ENCODE measurements at places on chromosomes 16 and 17.

- no peak for DNase-seq
These were observed 249.6 kb downstream of the RBFOX3 start for GRCh38 chr17:79361221-79361734.

DNA sequence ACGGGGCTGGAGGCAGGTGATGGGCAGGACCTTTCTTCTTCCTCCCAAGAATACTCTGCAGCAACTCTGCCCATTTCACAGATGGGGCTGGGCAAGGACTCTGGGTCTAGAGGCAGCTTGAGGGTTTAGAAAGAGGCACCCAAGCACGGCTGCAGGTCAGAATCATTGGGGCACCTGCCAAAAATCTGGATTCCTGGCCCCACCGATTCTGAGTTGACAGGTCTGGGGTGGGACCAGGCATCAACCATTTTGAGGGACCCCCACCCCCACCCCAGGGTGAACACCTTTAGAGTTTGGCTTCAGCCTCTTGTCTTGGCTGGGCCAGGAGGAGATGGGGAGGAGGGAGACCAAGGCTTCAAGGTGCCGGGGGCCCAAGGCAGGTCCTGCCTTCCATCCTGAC is 5.3 kb downstream of the SPPL2C start:
- no peak for DNase-seq

GRCh38 chr16:19898924-19899604 is 14.4 kb upstream of the GPRC5B start:
- DNase-seq = no peak

GRCh38 chr17:6503641-6504195 is 52.6 kb downstream of the PITPNM3 start:
- DNase-seq = no peak

- no peak for DNase-seq
These were observed 577 bp downstream of the GSPT1 start for GRCh38 chr16:11915114-11915643.

DNA sequence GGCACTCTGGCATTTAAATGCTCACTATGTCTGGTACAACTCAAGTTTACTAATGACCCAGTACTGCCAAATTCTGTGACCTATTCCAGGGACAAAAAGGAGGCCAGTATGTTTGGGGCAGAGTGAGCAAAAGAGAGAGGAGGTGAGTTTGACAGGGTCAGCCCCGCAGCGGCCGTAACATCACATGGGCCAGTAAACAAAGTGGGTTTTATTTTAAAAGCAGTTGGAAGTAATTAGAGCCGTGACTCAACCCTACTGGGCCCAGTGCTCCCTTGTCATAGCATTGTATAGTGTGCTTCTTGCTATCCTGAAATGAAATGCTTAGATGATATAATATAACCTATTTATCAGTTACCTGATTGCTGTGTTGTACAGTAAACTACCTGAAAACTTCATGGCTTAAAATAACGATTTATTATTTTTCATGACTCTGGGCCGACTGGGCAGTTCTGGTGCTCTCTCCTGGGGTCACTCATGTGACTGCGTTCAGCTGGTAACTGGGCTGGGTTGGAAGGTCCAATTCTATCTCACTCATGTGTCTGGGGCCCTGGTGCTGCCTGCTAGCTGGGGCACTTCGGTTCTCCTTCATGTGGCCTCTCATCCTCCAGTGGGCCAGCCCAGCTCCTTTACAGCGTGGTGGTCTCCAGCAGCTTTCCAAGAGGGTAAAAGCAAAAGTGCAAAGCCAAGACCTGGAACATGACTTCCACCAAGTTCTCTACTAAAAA is 27.4 kb downstream of the IQCK start:
- no peak for DNase-seq

GRCh38 chr16:81564421-81564911 is 119.9 kb downstream of the CMIP start:
- no peak for DNase-seq

DNA sequence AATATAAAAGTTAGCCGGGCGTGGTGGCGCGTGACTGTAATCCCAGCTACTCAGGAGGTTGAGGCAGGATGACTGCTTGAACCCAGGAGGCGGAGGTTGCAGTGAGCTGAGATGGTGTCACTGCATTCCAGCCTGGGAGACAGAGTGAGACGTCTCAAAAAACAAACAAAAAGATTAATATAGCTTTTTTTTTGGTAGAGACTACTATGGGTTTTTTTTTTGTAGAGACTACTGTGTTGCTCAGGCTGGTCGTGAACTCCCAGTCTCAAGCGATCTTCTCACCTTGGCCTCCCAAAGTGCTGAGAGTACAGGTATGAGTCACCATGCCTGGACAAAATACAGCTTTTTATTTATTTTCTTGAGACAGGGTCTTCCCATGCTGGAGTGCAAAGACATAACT is 20.2 kb downstream of the ZNRF1 start:
- DNase-seq = no peak

- DNase-seq = no peak
These were observed 392.2 kb downstream of the CPPED1 start for GRCh38 chr16:12411516-12411915.

GRCh38 chr17:76164331-76164730 is 23.3 kb upstream of the FOXJ1 start:
- no peak for DNase-seq

DNA sequence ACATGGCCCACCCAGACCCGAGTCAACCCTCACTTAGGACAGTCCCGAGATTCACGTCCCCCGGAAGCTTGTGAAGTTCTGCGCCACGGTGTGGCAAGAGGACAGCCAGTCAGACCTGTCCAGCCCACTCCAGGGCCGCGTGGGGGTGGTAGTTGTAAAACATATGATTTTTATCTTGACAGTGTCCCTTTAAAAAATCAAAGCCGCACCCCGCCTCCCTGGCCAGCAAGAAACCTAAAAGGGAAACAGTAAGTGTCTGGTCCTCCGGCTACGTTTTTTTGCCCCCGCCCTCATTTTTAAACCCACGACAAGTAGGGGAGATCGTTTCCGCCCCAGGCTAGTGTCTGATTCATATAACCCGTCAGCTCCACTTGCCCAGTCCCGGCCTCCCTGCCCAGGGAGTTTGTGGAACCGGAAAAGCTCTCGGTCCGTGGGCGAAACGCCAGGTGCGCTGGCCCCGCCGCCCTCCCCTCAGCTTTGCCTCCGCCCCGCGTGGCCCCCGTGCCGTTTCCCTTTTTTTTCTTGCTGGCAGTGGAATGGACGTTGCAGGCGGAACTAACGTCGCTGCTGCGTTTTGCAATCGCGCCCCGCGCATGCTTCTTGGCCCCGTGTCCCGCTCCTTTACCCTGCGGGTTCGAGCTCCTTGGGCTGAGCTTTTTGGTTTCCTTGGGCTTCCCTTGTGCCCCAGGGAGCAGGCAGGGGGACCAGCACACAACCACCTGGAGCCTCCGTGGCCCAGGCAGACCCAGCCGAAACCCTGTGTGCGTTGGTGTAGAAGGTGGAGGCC is 13.3 kb upstream of the NUDT16L1 start:
- no peak for DNase-seq

GRCh38 chr16:9661336-9662017 is 520.8 kb downstream of the GRIN2A start:
- no peak for DNase-seq

GRCh38 chr17:31078290-31078689 is 16.5 kb upstream of the NF1 start:
- DNase-seq = no peak

DNA sequence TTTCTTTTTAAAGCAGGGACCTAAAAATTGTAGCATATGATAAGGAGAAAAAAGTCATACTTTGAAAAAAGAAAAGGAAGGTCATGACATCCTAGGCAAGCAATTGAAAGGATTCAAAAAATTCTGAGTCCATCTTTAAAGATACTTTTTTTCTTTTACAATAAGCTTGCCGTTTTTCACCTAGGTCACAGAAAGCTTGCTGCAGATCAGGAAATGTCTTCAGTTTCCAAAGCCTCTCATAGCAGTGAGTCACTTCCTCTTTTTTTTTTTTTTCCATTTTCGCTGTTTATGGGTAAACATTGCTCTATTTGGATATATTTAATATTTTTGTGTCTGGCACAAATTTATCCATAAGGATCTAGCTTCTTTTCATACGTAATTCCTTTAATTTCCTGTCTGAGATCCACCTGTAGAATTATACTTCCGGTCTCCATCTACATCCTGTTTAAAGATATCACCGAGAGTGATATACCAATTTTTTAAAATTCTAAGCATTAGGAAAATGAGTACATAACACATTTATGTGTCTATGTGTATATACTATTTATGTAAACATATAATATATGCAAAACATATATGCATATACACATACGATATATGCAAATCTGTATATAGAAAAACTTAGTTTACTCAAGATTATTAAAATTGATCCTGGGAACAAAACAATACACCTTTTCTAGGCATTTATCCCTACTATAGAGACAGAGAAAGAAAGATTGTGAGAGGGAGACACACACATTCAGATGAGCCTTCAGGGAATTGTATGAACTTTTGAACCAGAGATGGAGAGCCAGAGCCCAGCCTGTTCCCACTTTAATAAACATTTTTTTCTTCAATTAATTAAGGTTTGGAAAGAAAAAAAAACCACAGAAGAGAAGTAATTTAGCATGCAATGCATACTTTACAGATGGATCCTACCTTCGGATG is 134.4 kb downstream of the SKAP1 start:
- DNase-seq = no peak

GRCh38 chr17:27947005-27947406 is 53.8 kb upstream of the LYRM9 start:
- DNase-seq = no peak

DNA sequence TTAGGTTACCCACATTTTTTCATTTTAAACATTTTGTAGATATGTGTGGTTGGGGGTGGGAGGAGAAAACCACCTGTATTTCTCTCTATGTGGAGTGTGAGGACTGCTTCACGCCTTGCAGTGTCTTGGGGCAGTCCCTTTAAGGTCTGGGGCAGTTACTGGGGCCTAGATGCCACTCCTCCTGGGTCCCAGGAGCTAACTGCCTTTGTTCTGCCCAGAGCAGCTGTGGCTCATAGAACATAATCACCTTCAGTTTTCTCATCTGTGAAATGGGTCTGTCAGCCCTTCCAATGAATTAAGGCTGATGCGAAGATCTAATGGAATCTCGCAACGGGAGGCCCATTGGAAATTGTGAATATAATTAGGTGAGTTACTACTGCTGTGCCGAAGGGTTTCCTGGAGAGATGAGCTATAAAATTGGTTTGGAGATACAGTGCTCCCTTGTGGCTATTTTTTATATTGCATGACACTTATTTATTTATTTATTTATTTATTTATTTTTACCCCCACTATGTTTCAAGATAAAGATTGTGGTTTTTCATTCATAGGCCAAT is 22.9 kb downstream of the DHRS7C start:
- no peak for DNase-seq

DNA sequence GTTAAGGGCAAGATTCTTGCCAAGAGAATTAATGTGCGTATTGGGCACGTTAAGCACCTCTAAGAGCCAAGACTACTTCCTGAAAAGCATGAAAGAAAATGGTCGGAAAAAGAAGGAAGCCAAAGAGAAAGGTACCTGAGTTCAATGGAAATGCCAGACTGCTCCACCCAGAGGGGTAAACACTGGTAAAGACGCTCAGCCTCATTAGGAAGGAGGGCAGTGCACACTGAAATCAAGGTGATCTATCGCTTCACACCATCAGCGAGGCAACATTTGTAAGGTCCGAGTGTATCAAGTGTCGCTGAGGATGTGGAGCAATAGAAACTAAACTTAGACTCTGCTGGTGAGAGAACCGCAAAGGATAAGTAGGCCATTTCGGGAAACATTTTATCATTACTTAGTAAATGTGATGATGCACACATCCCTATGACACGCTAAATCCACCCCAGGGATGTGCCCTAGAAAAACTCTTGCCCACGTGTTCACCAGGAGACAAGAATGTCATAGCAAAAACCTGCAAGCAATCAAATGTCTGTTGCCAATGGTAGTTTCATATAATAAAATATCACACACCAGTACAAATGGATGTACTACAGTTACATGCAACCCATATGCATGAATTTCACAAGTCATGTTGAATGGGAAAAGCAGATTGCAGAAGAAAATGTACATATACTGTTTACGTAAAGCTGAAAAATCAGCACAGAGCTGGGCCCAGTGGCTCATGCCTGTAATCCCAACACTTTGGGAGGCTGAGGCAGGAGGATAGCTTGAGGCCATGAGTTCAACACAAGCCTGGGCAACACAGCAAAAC is 23.6 kb downstream of the CNTROB start:
- DNase-seq = no peak

- DNase-seq = no peak
These were observed 13.6 kb downstream of the ATPAF2 start for GRCh38 chr17:18025241-18025944.

GRCh38 chr16:85027958-85028684 is 526 bp downstream of the KIAA0513 start:
- no peak for DNase-seq

- no peak for DNase-seq
These were observed 48.2 kb upstream of the CDC42EP4 start for GRCh38 chr17:73359987-73360410.

GRCh38 chr17:8163978-8164814 is 1.4 kb upstream of the VAMP2 start:
- peak; percentile 52 for DNase-seq

DNA sequence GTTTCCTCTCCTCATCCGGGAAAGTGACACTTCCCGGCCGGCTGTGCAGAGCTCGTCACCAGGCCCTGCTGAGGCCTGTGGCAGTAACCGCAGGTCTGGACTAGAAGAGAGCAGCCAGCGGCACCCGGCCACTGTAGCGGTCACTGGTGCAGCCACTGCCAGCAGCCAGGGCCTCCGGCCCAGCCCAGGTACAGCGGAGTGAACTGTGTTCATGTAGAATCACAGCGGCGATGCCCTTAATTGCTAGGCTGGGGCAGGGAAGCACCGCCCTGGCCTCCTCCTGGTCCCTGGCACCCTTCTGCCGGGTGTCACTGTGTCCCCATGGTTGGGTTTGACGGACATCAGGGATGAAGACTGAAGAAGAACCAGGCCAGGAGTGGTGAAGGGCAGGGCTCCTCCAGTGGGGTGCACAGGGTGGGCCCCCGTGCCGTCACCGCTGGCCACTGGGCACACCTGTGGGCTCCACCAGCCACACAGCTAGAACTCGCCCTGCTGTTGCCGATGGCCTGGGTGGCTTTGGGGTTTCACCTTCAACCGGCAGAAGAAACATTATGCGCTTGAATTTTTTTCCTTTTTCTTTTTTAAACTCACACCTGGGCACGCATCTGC is 165.2 kb upstream of the CHMP6 start:
- DNase-seq = no peak

GRCh38 chr16:67115639-67116038 is 5.9 kb downstream of the PHAF1 start:
- DNase-seq = no peak

GRCh38 chr16:9170470-9170869 is 79.0 kb downstream of the HAPSTR1 start:
- DNase-seq = no peak

DNA sequence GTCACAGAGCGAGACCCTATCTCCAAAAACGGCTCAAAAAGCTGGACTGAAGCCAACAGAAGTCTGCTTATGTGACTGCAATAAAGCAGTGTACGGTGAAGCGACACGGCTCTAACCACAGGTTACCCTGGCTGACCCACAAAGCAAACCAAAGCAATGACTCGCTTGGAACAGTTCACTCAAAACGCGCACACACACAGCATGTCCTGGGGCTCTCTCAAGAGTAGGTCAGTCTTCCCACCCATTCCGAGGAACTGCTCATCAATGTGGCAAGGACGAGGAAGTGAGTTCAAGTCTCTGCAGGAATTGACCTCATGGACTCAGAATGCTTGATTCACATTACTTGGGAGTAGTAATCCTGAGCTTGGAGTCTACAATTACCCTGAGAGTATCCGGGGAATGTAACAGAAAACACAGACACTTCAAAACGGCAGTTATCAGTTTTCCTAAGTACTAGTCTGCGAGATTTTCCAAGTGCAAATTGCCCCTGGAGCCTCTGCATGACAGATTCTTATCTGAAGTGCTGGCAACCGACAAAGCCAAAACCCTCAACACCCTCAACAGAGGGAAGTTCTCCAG is 25.4 kb downstream of the PELP1 start:
- DNase-seq = no peak
